HEK293T (cell line): ENCODE measurements at places on chromosomes 4 and X.

- no peak for DNase-seq
Observed at GRCh38 chr4:161658676-161659075, 505.1 kb downstream of the FSTL5 start.

- no peak for DNase-seq
Observed at GRCh38 chr4:181564625-181565024, 678.6 kb upstream of the TENM3 start.

- DNase-seq, result no peak
Observed at GRCh38 chr4:128861856-128862518, 52.5 kb downstream of the JADE1 start.

GRCh38 chr4:97216046-97216445, 927.2 kb downstream of the STPG2 start:
- no peak for DNase-seq

- no peak for DNase-seq
Observed at GRCh38 chr4:40264995-40265909, 68.4 kb downstream of the RHOH start.

GRCh38 chr4:121299367-121299766, 81.5 kb downstream of the QRFPR start:
- no peak for DNase-seq
